Activated CD4-positive, CD25-positive, alpha-beta regulatory T cell (primary cell): ENCODE measurements at places on chromosomes 16 and 17.

GRCh38 chr17:17372856-17373520 is 69.8 kb downstream of the NT5M start:
- DNase-seq = no peak

DNA sequence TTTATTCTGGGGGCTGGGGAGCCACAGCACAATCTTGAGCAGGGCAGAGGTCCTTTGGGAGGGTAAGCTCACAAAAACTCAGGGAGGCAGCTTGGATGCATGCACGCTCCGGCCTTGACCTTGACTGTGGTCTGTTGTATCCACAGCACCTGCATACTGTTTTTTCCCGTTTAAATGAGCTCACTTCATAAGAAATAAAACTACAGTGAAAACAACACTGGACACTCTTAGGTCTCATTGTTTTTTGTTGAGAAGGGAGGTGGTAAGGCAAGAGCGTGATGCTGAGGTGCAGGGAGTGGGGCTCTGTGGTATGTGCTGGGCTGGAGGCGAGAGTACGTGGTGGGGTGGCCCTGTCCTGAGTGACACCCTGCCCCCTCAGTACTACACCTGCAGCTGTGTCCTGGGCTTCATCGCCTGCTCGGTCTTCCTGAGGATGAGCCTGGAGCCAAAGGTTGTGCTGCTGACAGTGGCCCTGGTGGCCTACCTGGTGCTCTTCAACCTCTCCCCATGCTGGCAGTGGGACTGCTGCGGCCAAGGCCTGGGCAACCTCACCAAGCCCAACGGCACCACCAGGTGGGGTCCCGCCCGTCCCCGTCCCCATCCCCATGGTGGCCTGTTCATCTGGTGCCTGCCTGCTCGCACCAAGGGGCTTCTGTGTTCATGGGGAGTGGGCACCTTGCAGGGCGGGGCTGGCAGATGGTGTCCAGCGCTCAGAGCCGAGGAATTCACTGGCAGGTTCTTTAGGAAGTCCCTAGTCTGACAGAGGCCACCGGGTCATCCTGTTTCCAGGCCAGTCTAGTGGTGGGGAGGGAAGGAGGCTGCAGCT is 44.2 kb downstream of the ADCY7 start:
- no peak for DNase-seq

DNA sequence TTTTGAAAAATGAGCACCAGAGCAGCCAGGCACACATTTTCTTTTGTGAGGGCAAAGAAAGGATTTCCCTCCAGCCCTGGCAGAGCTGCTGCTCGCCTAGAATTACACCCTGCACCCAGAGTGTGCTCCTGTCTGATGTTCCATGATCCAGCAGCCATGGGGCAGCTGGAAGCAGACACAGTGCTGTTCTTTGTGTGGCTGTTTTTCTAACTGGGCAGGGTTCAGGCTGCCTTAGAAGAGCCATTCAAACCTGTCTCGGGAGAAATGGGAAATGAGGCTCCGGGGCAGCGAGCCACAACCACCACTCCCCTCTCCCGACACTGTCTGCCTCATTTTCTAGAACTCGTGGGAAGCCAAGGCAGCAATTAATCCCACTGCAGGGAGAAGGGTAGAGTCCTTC is 28.9 kb downstream of the LITAF start:
- DNase-seq = no peak

GRCh38 chr16:27181019-27181790 is 22.1 kb upstream of the KDM8 start:
- DNase-seq = no peak

GRCh38 chr17:2707721-2708584 is 3.6 kb downstream of the CLUH start:
- DNase-seq = no peak

DNA sequence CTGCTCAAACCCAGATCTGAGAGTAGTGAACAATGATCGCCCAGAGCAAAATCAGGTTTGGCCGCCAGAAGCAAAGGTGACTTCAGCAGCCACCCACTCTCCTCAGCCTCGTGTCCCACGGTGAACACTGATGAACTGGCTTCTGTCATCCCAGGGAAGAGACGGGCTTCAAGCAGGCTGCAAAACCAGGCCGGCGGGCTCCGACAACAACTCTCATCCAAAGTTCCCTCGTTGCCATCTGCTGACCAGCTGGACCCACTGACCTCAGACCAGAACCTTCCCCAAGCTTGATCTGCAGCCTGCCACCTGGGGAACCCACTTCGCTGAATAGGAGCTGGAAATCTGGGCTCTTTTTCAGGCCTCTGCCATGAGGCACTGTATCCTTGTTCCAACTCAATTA is 69.6 kb upstream of the MRTFB start:
- DNase-seq = no peak

DNA sequence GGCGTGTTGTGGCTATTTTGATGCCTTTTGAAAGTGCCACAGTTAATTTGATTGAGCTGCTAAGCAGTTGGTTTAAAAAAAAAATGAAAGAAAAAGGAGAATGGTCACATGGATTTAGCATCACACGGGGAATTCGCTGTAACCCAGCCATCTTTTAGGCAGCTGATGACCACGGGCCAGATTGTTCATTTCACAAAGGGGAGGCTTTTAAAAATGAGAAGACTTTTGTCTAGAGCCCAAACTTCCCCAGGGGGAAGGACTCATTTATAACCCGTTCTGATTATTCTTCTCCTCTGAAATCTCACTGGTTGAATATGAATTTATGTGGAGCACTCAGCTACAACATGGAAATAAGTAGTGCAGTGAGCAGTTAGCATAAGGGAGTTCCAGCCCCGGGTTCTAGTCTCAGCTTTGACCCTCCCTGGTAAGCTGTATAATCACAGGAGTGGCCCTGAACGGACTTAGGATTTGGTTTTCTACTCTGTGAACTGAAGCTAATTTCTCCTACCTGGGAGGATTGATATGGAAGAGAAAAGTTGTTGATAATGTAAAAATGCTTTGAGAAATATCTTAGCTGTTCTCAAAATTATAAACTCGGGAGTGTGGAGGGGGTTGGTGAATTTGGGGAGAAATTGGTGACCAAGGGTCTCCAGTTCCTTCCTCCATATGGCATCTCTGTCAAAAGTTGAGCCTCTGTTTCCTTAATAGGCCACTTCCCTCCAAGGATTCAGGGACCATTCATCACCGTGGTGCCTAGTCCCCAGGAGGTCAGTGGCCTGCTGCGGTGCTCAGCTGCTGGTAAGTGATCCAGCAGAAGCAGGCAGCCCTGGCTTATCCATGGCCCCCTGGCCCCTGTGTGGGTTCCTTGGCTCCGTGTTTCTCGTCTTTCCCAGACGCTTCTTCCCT is 76.4 kb upstream of the TBX2 start:
- DNase-seq = no peak

GRCh38 chr17:46031920-46032319 is 32.9 kb downstream of the STH start:
- no peak for DNase-seq

GRCh38 chr17:59199398-59199797 is 10.4 kb upstream of the SMG8 start:
- DNase-seq = no peak

DNA sequence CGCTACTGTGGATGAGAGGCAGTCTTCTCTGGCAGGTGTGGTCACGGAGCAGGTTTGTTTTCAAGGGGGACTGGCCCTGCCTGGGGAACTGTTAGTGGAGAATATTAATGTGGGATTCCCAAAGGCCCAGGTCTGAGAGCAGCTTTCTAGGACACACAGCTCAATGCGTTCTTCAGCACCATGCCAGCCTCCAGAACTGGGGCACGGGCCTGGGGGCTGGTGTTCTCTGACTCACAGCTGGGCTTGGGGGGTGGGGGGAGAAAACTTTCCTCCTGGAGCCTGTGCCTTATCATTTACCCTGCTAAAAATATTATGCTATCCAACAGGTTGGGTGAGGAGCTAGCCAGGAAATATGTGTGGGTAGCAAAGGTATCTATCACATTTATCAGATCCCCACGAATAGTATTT is 13.5 kb upstream of the LHX1 start:
- no peak for DNase-seq

GRCh38 chr16:49564496-49565229 is 191.1 kb downstream of the C16orf78 start:
- DNase-seq = no peak

DNA sequence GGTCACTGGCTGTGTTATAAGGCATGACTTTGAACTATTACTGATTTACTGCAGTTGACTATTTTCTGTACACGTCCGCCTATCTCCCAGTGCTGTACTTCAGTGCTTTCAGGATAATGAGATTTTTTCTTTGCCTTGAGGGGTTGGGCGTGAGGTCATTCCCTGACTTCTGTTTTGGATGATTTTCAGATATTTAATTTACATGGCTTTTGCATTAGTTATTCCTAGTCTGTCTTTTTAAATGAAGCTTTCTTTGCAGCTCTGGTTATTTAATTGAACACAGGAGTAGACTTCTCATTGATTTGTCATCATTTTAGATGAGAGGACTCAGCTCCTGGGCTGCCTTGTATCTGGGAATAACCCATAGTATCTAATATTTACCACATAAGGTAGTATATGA is 23.7 kb downstream of the WIPF2 start:
- DNase-seq = no peak

GRCh38 chr16:82639666-82640336 is 13.0 kb downstream of the CDH13 start:
- DNase-seq = no peak

- no peak for DNase-seq
Measured at GRCh38 chr17:15101175-15101574, 164.0 kb downstream of the PMP22 start.

GRCh38 chr16:9275816-9276354 is 184.4 kb downstream of the HAPSTR1 start:
- DNase-seq = no peak

GRCh38 chr17:80384078-80384960 is 30.6 kb upstream of the ENDOV start:
- no peak for DNase-seq

DNA sequence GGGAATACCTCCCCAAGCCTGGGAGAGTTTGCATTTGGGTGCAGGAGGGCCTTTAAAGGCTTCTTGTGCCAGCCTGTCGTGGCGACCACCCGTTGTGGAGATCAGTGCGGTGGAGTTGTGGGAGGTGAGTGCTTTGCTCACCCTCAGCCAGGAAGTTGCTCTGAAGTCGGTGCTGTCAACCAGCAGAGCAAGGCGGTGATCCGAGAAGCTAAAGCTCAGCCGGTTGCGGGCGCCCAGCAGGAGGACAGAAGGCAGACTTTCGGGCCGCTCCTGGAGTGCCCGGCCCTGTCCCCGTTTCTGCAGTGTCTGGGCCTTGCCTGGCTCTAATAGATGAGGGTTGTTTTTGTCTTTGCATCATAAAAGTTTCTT is 1.4 kb downstream of the UBE2I start:
- no peak for DNase-seq

DNA sequence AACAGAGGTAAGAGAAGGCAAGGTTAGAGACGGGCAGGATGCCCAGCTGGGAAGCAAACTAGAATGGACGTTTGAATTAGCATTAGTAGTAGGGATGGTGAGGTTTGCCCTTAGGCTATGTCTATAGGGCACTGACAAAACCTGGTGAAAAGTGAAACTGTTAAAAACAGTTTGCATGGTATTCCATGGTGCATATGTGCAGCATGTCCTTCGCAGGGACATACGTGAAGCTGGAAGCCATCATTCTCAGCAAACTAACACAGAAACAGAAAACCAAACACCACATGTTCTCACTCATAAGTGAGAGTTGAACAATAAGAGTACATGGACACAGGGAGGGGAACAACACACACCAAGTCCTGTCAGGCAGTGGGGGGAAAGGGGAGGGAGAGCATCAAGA is 25.8 kb downstream of the NACA2 start:
- no peak for DNase-seq

DNA sequence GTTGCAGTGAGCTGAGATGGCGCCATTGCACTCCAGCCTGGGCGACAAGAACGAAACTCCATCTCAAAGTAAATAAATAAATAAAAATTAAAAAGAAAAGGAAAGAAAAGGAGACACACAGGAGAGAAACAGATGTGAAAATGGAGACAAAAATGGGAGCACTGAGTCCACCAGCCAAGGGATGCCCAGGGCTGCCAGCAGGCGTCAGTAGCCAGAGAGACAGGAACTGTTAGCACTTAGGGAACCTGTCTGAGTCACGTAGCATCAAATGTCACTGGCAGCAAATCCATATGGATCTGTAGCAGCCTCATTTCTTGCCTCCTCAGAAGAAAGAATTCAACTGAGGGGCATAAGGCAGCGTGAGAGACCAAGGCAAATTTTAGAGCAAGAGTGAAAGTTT is 79.7 kb downstream of the CYLD start:
- DNase-seq = no peak

GRCh38 chr16:74800216-74800871 is 25.7 kb upstream of the FA2H start:
- DNase-seq = no peak

GRCh38 chr16:8872967-8873865 is 4.4 kb upstream of the CARHSP1 start:
- DNase-seq = no peak

GRCh38 chr17:75313941-75314551 is 24.8 kb upstream of the SLC25A19 start:
- no peak for DNase-seq

- no peak for DNase-seq
Measured at GRCh38 chr17:62080647-62081046, 15.6 kb upstream of the MED13 start.

- DNase-seq = peak; percentile 45
Measured at GRCh38 chr17:49996495-49997300, 1.7 kb upstream of the DLX3 start.

GRCh38 chr16:15775209-15775608 is 81.6 kb downstream of the MYH11 start:
- DNase-seq = no peak

- DNase-seq = no peak
Measured at GRCh38 chr17:82153295-82153691, 55.3 kb upstream of the FASN start.

GRCh38 chr17:57114085-57114673 is 29.1 kb downstream of the AKAP1 start:
- peak; percentile 23 for DNase-seq

DNA sequence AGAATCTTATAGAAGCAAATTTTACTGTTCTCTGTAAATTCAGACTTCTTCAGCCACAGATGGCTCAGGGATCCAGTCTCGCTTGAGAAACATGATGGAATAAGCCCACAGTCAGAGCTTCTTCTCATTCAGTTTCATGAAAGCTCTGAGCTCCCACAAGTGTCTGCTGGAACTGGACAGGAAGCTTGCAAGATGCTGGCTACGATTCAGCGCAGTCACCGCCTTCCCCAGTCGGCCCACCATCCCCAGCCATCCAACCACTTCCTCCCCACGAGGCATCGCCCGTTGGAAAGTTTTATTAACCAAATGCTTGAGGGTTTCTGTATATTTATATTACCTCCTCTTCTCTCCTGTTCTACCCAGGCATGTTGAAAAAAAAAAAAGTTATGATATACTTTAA is 171.7 kb downstream of the ZFHX3 start:
- DNase-seq = no peak

GRCh38 chr17:58236394-58236793 is 2.0 kb upstream of the LPO start:
- no peak for DNase-seq
